ENCODE measurements at places on chromosomes 2 and 18. TPM values are rescaled to one million over a fixed set of nuclear protein-coding genes. Genes with fewer than 3 reads are reported as not detected.

DNA sequence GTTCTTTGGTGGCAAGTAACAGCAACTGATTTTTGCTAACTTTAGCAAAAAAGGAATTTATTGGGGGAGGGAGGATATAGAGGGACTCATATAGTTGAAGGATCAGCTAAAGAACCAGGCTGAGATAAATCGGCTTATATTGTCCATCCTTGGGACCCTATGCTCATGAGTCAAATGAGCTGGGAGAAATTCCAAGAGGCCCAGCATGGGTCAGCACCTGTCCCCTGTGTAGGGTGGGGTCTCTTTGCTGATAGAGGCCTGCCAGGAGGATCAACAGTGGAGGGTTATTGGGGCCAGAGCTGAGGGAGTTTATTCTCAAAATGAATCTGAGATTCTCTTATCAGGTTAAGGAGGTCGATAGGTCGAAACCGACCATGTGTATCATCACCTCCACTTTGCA, 97.2 kb downstream of the VAPA start:
- peak; percentile 49 for DNase-seq

TRIM54 gene
- 106 TPM for polyA plus RNA-seq

BUB1 gene
- polyA plus RNA-seq = 9.7 TPM

DNA sequence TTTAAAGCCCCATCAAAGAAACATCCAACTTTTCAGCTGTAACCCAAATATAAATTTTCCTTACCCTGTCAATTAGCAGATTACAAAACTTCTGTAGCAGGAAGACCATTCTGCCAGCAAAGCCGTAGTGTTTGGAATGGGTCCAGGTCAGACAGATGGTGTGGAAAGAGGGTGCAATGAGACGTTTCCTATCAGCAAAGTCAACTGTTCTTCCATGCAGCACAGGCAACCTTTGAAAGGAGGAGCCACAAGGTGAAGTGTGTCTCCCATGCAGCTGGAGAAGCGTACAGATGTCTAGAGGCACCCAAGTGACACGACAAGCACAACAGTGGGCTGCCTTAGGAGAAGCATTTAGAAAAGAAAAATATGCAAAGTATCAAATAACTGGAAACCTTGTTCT, 83.7 kb downstream of the SP3 start:
- peak; percentile 74 for DNase-seq

GRCh38 chr2:60962528-60962927, 55.0 kb upstream of the PEX13 start:
- no peak for DNase-seq

- DNase-seq = peak; percentile 87
Measured at GRCh38 chr2:88828397-88829137, 137.1 kb downstream of the RPIA start.

DNA sequence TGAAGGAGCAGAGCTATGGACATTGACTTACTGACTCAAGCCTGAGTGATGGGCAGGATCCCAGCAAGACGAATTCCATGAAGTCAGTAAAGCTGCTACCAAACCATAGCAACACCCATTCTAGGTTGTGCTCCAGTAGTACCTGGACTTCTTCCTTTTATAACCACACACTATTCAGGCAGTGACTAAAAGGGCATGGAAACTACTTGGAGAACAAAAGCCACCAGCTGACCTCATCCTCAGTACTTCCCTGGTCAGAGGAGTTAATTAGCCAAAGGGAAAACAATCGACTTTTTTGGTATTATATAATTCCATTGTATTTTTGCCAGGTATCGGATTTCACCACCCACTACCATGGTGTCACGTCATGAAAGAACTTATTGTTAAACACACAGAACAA, 237.1 kb downstream of the TTC32 start:
- no peak for DNase-seq

DNA sequence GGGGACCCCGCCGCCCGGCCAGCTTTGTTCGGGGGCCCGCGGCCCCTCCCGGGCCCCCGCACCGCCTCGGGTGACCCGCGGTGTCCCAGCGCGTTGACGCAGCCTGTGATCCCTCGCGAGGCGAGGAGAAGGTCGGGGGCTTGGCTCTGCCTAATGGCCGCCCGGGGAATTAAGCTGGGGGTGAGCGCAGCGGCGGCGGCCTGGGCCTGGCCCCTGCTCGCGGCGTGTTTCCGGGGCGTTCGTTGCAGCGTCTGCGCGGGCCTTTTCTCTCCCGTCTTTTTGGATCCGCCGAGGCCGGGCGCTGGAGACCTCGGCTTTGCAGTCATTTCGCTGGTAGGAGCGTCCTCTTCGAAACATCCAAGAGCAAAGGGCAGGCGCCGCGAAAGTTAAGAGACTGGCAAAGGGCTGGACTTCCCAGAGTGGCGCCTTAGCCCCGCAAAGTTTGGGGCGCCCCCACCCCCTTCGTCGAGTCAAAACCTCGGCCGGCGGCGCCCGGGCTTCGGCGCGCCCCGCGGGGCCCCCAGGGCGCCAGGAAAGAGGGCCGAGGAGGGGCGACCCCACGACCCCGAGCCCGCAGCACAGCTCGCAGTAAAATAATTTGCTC, 1.3 kb downstream of the SALL3 start:
- DNase-seq = no peak

FSIP2 gene
- polyA plus RNA-seq = 0.71 TPM

GRCh38 chr2:173030561-173031490, 44.8 kb upstream of the MAP3K20 start:
- peak; percentile 69 for DNase-seq

CIB4 gene
- not detected for polyA plus RNA-seq

SCN9A gene
- 3.3 TPM for polyA plus RNA-seq

SLC9A2 gene
- 1.8 TPM for polyA plus RNA-seq

DNA sequence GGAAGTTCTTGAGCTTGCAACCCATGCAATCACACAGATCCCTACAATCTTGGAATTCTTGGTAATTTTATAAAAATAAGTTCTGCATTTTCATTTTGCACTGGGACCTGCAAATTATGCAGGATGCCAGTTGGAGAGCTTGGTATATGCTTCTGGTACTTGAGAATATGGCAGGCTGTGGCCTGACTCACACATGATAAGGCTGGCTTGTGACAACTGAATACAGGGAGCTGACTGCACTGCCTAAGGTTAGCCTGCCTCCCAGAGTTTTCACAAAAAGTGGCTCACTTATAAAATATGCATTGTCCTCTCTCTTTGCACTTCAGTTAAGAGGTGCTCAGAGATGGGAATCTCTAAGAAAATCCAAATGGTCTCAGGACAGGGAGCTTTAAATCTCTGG, 265.5 kb upstream of the KCNJ3 start:
- no peak for DNase-seq

GRCh38 chr2:27370816-27371620, 602 bp downstream of the SNX17 start:
- DNase-seq = peak; percentile 61

GLI2 gene
- polyA plus RNA-seq = 12.6 TPM

RASGRP3 gene
- 19.6 TPM for polyA plus RNA-seq

PDK1 gene
- polyA plus RNA-seq = 11.5 TPM

DNA sequence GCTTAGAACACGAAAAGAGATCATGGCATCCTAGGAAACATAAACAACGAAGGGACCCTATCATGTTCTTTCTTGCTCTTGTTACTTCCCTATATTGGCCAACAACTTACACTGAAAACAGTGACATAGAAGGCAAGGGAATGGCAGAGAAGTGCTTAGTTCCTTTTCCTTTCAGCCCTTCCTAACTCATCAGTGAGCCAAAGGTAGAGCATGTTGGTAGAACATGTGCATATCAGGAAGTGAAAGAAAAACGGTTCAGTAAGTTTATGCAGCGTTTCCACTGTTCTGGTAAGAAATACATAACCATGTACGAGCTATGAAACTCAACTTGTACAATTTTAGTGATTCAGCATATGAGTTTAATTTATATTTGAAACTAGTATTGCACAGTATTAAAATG, 21.7 kb downstream of the AKAIN1 start:
- DNase-seq = no peak

DNA sequence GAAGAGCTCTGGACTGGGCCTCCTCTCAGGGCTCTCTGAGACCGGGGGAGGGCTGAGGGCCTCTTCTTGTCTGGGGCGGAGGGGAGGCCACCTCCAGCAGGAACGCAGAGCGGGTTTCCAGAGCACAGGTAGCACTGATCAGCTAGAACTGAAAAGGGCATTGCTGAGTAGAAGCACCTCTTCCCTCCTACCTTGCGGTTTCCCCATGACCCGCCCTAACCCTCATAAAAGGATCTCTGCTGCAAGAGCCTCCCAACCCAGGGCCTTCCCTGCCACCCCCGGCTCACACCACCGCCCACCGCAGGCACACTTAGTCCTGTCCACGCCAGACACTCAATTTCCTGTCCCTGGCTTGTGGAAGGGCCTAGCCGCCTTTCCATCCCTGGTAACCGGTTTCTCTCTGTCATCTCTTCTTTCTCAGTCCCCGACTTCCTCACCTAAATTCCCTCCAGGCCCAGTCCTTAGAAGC, 966 bp downstream of the ADCY3 start:
- no peak for DNase-seq

- DNase-seq = peak; percentile 94
Measured at GRCh38 chr2:200065477-200065876, 110.1 kb downstream of the MAIP1 start.

CCDC74B gene
- 2.2 TPM for polyA plus RNA-seq

DNA sequence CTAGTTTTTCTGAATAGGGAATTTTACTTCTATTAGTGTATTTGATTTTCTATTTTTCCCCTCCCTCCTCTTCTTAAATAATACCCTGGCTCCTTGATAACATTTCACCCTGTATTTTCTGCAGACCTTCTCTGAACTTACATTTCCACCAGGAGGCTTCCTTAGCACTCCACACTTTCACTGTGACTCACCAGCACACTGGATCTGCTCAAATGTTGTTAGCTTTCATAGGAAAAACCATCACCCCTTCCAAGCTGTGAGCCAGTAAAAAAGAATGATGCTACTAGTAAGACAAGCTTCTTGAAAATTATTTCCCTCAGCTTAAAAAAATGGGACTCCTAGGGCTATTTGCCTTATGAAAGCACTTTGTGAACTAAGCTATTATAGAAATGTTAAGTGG, 16.1 kb downstream of the SUPT7L start:
- DNase-seq = no peak

GRCh38 chr18:3189884-3190283, 29.9 kb downstream of the MYOM1 start:
- DNase-seq = no peak

GRCh38 chr18:79797518-79798345, at the start of gene KCNG2:
TSS of gene KCNG2 (plus strand) at chr18:79797938. CDS start at chr18:79863668, 65,730 bp downstream.
- DNase-seq = peak; percentile 79

CYP26B1 gene
- 16.2 TPM for polyA plus RNA-seq

DNA sequence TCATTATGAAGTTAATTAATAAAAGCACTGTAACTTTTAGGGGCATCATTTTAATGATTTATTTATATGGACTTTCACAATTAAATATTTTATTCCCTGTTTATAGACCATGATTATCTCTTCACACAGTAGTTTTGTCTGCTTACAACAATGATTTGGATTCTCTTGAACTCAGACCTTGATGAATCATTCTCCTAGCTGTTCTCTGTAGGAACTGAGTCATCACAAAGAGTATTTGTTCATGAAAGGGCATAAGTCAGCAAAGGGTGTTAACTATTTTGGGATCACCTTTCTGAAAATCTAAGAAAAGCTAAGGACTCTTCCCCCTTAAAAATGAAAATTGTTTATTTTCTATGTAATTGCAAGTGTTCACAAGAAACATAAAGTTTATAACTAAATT, 461.1 kb upstream of the UBE2E3 start:
- DNase-seq = no peak

CPLX4 gene
- not detected for polyA plus RNA-seq

APCDD1 gene
- polyA plus RNA-seq = 10.8 TPM

DNA sequence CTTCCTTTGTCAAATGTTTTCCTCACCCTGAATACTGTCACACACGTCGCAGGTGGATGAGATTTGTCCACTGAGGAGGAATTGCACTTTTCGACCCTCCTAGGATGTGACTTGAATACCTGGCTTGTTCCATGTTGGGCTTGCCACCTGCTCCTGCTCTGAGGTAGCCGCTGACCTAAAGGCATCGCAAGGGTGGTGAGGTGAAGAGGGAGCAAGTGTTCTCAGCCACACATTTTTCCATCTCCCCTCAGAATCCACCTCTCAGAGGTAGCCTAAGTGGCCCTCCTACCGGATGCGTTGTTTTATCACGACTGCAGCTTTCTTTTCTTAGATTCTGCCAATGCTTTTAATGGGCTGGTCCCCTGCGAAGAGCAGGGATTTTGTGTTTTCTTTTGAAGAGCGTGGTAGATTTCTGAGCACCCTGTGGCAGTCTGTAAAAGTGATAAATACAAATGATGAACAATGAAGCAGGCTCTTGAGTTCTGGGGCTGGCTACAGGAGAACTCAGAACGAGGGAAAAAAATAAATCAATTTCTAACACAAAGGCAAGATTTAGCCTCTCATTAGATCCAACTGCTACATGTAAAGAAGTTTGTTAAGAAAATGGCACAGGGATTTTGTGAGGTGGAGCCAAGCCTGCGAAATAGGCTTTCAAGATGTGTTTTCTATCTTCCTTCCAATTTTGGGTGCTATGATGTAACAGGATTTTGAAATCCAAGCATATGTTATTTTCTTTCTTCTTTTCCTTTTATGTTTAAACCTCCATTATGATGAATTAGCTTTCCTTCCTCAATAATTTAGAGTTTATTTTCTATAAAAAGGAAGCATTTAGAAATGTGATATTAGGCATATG, 386.7 kb downstream of the TGIF1 start:
- no peak for DNase-seq

DLGAP1 gene
- 1.3 TPM for polyA plus RNA-seq

DNA sequence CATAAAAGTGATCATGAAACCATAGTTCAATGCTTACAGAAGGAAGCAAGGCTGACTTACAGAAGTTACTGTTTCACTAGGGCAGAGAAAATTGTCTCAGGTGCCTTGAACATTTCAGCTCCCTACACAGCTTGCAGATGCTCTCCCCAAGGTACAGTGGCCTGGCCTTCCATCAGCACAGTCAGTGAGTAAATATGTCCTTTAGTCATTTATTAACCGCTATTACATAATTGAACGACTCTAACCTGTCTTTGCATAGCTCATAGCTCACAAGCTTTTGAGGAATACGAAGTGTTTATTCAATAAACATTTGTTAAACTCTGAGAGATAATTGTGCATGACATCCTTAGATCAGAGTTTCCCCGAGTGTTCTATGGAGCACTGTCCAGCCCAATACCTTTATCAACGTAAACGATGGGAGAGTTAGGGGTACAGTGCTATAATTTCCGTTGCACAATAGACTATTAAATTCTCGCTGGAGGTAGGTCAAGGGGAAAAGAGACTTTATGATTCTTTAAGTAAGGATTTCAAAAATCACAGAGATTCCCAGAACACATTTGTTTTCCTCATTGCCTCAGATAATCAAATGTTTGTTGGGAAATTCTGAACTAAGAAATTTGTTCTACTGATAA, 677.8 kb downstream of the TSN start:
- DNase-seq = no peak

DNA sequence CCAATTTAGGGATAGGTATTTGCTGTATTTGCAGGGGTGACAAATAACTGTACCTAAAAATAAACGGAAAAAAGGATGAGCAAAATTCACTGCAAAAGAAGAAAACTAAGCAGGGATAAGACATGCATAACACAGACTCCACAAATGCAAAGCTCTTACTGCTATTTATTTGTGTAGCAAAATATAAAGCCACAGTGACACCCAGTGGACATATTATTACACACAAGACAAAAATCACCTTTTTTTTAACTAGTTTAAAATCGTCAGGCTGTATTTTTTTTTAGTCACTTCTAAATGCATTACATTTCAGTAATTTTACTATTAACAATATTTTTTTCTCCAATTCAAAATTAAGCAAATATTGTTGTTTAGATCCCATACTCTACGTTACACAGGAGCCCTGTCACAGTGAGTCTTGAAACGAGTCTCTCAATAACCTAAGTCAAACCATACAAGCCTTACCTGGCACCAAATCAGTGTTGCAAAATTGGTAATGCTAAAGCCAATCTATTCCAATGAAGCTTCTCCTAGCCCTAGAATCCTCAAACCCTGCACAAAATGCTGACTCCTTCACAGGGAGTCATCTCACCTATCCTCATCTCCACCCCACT, 23.7 kb downstream of the METTL4 start:
- DNase-seq = peak; percentile 78

All from muscle of leg (tissue), 16 donors.